Muscle of arm (tissue), 14 donors: ENCODE measurements at places on chromosomes 13 and 19. TPM values are rescaled to one million over a fixed set of nuclear protein-coding genes. Genes with fewer than 3 reads are reported as not detected.

DNA sequence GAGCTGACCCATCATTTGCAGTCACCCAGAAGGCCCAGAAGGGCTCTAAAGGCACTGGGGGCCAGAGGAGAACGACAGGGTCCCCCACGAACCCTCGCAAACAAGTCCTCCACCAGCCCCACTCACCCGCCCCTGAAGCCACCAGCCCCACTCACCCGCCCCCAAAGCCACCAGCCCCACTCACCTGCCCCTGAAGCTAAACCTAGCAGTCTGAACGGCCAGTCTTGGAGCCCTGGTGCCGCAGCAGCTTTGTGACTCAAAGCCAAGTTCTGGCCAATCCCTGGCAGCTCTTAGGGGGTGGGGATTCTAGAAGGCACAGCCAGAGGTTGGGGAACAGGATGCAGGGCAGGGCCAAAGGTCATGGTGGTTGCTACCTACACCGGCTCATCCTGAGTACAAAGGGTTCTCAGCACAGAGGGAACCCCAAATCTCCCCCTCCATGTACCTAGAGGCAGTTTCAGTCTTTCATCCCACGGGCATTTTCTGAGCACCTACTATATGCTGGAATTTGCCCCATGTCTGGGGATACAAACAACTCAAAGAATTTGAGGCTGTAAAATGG, at the start of gene IQCN:
TSS of gene IQCN (minus strand) at position 234 of the 562 bp plus-strand sequence. CDS start 4,974 bp downstream, outside the sequence.
- DNase-seq: peak; percentile 54

DNA sequence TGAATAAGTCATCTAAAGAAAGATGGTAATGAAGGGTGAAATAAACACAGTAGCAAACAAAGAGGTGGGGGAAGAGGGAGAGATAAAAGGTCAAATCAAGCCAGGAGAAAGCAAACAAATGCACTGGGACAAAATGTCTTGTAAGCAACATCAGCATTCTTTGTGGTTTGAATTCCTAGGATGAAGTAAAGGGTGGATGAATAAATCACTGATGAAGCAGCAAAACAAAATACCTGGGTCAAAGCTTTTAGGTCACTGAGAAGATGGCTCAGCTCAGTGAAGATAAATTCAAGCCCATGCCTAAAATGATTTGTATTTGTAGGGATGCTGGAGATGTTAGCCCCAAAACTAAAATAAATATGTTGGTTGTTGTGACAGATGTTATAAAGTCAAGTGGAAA, 86.5 kb upstream of the FBXL3 start:
- no peak for DNase-seq

- DNase-seq: no peak
These were observed 24.7 kb downstream of the ZNF136 start for GRCh38 chr19:12187625-12188024.

GRCh38 chr19:15433519-15434069, 14.8 kb upstream of the AKAP8L start:
- DNase-seq: no peak

DNA sequence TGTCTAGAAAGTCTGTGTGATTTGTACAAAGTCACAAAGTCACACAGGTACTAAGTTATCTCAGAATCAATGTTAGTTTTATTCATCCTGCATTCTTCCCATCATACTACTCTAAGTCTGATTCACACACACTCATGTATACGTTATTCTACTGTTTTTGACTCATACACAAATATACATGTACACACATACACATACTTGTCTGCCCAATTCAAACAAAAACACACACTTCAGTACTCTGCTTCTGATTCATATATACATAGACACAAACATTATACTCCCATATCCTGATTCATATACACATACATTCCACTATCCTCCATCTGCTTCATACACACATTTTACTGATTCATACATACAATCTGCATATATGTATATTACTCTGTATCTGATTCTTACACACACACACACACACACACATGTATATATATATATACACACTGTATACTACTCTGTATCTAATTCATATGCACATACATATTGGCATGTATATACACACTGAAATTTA, 69.3 kb downstream of the KLF12 start:
- no peak for DNase-seq

GRCh38 chr13:89057862-89058261, 1386.7 kb downstream of the SLITRK5 start:
- DNase-seq: no peak

- DNase-seq: no peak
These were observed 14.8 kb downstream of the DIAPH3 start for GRCh38 chr13:60148918-60149317.

Gene IRGC
- not detected for polyA plus RNA-seq

Gene ZNF284
- 2.5 TPM for polyA plus RNA-seq

Gene MBD3
- polyA plus RNA-seq: 50.3 TPM

Gene SYCN
- polyA plus RNA-seq: not detected

Gene CLEC11A
- 33.0 TPM for polyA plus RNA-seq
